ENCODE measurements at places on chromosomes 12 and 14. TPM values are rescaled to one million over a fixed set of nuclear protein-coding genes. Genes with fewer than 3 reads are reported as not detected.

Gene SERPINA3
- total RNA-seq, result not detected

Gene RNASE3
- 3.0 TPM for total RNA-seq

Gene HOXC9
- total RNA-seq, result not detected

Gene OR10G2
- total RNA-seq, result not detected

Gene VRTN
- total RNA-seq, result under 0.01 TPM

Gene PYM1
- 18.0 TPM for total RNA-seq

Gene CTSG
- 7.5 TPM for total RNA-seq

Gene SLC5A8
- not detected for total RNA-seq

Gene TAS2R31
- total RNA-seq, result 5.1 TPM

Gene ZCCHC8
- 16.4 TPM for total RNA-seq

Gene ACOT4
- 1.3 TPM for total RNA-seq

Gene FOXN4
- under 0.01 TPM for total RNA-seq

Gene BIN2
- 36.1 TPM for total RNA-seq

Gene TM9SF1
- 64.9 TPM for total RNA-seq

All from hematopoietic multipotent progenitor cell (in vitro differentiated cells).